ENCODE measurements at places on chromosomes 7 and 10.

GRCh38 chr7:102991540-102992214, 78.9 kb downstream of the LRRC17 start:
- DNase-seq: peak; percentile 84

DNA sequence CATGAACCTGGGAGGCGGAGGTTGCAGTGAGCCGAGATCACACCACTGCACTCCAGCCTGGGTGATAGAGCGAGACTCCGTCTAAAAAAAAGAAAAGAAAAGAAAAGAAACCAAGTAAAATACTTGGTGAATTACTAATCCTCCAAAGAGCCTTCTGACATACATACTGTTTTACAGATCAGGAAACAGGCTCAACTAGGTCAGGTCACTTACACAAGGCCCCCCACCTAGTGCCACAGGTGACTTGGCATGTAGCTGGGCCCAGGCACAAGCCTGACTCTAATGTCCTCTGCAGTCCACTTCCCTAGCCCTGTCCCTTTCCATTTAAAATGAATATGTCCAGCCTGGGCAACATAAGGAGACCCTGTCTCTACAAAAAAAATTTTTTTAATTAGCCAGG, 157.0 kb downstream of the TPST1 start:
- DNase-seq: no peak

- no peak for DNase-seq
These were observed 3.0 kb downstream of the SMARCD3 start for GRCh38 chr7:151245360-151246101.

DNA sequence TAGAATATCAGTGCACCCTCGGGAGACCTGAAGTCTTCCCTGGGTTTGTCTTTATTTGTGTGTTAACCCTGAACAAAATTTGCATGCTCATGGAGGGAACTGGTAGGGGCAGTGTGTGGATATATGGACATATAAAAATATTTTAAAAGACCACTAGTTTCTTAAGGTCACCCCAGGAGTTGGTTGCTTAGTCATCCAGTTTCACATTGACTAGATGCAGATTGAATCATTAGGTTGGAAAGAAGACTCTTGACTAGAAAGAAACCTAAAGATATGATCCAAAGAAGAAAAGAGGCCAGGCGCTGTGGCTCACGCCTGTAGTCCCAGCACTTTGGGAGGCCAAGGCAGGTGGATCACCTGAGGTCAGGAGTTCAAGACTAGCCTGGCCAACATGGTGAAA, 137.1 kb downstream of the KAT6B start:
- DNase-seq: no peak

DNA sequence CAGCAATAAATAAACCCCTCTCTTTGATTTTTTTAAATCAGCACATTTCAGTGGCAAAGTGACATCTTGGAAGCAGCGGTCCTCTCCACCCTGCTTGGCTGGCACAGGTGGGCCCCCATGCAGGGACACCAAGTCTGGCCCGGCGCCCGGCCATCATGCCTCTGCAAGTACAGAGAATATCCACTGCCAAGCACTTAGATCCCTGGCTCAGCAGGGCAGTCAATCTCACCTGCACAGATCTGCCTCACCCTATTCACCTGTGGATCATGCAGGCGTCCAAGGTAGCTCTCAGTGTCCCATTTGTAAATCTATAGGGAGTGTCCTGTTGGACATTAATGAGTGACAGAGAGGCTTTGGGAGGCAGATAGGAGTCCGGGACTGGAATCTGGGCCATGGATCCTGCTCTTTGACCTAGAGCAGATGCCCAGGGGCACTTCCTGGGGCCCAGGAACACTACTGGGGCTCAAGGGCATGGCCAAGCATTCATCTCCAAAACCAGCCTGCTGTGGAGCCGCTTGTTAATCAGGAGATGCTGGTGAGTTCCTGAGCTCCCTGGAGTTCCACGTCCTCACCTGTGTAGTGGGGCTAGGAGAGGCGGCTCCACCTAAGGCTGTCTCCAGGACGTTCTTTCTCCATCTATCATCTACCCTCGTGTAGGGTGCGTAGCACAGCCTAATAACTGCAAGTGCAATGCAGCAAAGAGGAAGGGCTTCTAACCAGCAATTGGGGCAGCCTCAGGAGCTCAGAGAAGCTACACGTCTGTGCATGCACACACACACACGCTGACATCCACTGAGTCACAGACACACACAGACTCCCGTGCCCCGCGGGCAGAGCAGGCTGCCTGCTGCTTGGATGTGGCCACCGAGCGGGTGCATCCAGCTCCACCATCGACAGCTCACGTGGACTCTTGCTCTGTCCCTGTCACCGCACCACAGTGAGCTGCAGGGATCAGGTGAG, 123.6 kb downstream of the OAT start:
- no peak for DNase-seq

GRCh38 chr7:95376632-95377400, 19.4 kb downstream of the PON3 start:
- DNase-seq: no peak

GRCh38 chr7:2975821-2976371, 67.8 kb downstream of the CARD11 start:
- no peak for DNase-seq

DNA sequence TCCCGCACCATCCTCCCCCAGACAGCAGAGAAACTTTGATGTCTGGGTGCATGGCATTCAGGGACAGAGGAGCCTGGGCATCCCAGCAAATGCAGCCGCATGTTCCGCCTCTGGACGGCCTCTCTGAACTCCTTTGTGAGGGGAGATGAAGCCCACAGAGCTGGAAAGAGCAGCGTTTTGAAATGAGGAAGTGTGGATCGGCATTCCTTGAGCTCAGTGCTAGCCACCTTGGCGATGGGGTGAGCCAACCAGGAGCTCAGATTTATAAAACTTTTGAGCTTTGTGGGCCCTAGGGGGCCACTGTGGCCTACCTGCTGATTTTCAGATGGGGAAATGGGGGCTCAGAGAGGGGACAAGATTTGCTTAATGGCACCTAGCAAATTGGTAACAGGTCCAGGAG, 126.4 kb upstream of the TCF7L2 start:
- DNase-seq: no peak

GRCh38 chr7:2982831-2983230, 60.8 kb downstream of the CARD11 start:
- DNase-seq: no peak

DNA sequence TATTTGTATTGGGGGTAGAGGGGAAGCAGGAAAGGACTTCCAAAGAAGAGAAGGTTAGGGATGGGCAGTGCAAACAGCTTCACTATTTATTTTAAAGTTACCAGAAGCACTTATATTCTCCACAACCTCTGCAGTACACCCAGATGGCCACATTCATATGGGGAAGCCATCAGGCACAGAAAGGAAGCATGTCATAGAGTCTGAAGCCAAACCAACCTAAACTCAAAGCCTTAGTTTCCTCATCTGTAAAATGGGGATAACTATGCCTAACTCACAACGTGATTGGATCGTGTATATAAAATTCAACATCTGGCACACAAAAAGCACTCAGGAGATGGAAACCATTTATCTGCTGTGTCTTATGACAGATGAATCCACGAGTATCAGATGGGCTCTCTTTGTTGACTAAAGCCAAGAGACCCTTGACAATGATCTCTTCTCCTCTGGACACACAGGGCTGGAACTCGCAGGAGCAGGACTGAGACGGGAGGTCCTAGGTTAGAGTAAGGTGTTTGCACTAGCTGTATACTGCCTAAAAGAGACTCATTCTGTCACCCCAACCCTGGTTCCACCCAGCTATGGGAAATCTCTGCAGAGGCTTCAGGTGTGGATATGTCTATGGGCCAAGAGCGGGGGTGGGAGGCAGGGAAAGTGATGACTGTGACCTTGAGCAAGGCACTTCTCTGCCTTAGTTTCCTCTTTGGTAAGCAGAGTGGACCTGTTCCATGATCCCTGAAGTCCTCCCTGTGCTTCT, 1.8 kb downstream of the KIAA1549 start:
- DNase-seq: no peak

DNA sequence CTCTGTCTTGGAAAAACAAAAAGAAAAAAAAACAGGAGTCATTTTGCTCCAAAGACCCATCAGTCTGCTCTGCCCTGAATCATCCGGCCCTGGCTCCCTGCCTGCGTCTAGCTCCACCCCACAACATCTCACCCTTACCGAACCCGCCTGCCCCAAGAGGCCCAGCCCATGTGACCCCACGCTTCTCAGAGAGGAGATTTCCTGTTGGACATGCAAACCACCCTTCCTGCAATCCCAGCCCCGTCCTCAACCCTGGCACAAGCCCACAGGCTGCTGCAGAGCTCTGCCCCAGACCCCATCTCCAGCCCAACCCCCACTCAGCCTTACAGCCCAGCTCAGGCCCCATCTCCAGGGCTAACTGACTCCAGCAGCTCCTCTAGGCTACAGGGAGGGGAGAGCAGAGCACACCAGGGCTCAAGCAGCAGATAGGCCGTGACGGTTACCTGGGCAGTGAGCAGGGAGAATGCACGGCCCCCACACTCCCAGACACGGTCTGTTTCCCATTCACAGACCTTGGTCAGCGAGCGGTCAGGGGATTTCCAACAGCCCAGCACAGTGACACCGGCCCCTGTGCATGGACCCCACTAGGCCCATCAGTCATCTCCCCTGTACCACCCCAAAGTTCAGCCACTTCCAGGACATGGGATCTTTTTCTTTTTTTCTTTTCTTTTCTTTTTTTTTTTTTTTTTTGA, 69.9 kb upstream of the GTF2I start:
- DNase-seq: peak; percentile 78

DNA sequence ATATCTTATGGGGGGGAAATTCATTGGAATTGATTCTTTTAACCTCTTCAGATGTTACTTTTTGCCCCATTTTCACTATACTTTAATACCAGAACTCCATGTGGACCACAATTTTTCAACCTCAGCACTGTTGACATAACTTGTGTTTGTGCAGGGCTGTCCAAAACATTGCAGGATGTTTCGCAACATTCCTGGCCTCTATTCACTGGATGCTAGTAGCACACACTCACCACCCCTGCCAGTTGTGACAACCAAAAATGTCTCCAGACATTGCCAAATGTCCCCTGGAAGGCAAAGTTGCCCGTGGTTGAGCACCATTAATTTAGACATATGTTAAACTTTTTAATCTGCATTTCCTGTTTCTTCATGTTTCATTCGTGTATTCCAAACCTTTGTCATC, 234.7 kb downstream of the GFRA1 start:
- no peak for DNase-seq

GRCh38 chr7:78412216-78412858, 613.8 kb downstream of the PHTF2 start:
- no peak for DNase-seq

DNA sequence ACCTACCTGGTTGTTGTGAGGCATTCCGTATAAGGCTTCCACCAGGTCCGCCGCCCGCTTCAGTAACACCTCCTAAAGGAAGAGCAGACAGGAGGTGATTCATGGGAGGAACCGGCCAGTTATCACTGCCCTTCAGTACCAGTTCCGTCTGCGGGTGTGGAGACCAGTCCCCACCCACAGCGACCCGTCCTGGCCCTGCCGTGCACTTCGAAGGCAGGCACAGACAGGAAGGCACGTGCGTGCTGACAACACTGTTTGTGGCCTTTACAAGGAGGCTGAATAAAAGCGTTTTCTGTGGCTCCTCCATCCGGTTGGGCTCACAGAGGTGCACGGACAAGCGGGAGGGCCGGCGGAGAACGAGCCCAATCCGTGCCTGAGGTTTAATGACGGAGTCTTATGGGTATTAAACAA, 120.9 kb downstream of the EBF3 start:
- no peak for DNase-seq

- no peak for DNase-seq
These were observed 649.2 kb downstream of the SORCS1 start for GRCh38 chr10:106515206-106515790.

DNA sequence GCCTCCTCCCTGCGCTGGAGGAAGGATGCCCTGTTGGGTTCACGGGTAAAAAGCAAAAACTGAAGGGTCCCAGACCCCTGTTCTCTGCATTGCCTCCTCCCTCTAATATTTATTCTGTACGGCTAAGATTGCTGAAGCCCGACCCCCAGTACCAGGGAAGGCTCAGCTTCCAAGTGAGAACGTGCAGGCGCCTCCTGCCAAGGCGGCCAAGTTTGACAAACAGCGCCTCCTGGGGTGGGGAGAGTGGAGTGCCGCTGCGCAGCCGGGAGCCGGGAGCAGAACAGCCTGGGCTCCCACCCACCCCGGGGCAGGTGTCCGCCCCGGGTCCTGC, 4.7 kb upstream of the EBF3 start:
- no peak for DNase-seq

GRCh38 chr10:725786-726185, 36.3 kb upstream of the DIP2C start:
- DNase-seq: no peak

DNA sequence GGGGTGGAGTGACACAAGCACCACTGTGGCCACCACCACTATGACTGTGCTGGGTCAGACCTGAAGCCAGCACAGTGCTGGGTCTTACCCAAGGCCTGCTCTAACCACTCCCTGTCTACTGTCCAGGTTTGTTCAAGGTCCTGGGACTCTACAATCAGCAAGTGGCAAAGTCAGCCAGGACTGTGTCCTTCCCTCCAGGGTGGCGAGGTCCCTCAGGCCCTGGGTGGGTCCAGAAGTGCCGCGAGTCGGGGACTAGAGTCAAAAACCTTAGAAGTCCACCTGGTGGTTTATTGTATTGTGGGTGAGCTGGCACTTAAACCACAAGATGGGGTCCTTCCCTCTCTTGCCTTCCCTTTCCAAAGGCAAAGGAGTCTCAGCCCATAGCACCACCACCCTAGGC, 30.8 kb upstream of the AGR3 start:
- DNase-seq: no peak

DNA sequence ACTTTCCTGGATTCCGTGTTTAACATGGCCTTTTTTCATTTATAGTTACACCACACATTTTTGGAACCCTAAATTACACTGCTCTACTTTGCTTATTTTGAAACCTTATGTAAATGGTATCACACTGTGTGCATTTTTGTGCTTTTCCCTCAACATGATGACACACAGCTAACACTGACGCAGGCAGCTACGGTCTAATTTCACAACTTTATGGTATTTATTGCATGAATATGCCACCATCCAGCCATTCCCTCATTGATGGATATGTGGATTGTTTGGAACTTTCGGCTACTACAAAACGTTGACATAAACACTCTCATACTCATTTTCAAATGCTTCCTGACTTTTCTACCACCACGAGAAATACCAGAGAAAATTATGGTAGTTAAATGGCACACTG, 6.9 kb downstream of the PAPOLB start:
- no peak for DNase-seq

- DNase-seq: no peak
These were observed 834 bp downstream of the CDH23 start for GRCh38 chr10:71397296-71398212.

GRCh38 chr10:43396928-43397624, 11.9 kb downstream of the HNRNPF start:
- no peak for DNase-seq

GRCh38 chr7:45086331-45087065, 2.3 kb downstream of the NACAD start:
- DNase-seq: no peak

Measured in brain pericyte (primary cell).